ENCODE measurements at places on chromosomes 2 and 18.
A peak's percentile ranks its signal among the peaks of the same experiment; 100 is the strongest.

DNA sequence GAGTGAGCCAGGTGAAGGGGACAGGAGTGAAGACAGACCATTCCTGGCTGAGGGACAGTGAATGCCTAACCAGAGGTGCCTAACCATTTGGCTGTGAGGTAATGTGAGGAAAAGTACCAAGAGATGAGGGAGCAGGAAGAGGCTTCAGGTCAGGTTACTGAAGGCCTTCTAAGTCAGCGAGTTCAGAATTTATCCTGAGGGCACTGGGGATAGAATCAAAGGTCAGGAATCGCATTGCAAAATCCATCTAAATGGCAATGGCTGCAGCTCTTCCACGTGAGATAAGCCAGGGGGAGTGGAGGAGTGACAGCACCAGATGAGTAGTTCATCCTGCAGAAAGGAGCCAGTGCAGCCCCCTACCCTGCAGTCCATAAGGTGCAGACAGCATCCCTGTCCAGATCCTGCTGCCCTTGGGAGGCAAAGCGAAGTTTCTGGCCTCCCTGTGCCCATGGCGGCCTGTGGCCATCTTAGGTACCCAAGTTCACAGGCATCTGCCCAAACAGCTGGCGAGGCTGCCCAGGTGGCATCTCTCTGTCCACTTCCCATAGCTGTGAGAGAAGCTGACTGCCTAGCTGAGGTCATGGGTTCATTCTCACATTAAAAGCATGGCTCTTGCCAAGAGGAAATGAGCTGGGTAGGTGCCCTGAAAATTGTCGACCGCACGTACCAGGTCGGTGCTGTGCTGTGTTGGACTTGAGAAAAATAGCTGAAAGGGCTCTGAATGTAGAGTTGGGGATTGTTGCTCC is 49.5 kb downstream of the CYP27C1 start:
- DNase-seq, result no peak

DNA sequence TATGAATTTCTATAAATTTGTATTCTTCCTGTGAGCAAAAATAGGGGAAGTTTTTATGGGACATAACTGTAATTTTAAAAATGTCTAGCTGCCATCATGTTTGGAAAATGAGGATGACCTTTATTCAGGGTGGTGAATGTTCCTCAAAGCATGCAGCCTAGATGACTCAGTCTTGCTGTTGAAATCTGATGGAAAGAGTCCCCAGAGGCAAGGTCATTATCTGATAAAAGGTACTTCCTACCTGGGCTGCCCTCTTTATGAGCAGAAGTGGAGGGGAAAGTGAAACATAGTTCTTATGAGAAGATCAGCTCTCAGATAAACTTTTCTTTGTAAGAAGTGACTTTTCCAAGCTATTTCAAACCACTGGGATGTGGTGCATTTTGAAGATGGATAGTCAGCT is 1144.7 kb upstream of the PIK3C3 start:
- DNase-seq, result no peak

DNA sequence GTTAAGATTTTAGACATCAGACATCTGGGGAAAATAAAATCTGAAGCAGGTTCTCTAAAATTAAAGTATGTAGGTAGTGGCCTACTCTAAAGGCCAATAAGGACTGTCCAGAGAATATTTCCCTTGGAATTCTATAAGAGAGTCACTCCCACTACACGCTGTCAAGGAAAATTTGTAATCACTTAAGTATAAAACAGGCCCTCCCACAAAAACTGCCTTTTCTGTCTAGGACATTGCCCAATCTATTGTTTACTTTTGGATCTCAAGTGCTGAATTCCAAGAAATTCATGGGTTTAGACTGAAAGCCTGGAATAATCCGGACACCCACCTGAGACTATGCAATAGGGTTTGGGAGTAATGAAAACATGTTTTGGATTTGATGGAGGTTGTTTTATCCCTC is 1.7 kb upstream of the SRBD1 start:
- no peak for DNase-seq

- peak; percentile 14 for DNase-seq
Observed at GRCh38 chr18:42578792-42579191, 536.7 kb downstream of the RIT2 start.

DNA sequence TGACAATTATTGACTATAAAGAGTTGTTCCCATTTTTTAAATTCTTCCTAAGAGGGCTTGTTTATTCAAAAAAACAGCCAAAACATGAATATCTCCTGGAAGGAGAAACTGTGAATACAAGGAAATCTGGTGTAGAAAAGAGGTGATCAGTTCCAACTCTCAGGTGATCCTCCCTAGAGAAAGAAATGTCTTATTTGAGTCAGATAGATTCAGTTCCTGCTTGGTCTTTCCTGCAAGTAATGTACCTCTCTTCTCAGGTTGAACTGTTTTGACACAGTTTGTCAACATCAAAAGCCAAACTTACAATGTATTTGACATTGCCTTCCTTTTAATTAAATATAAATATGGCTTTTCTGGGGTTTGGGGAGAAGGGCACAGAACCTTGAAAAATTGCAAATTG is 567.4 kb downstream of the ARHGAP15 start:
- no peak for DNase-seq

DNA sequence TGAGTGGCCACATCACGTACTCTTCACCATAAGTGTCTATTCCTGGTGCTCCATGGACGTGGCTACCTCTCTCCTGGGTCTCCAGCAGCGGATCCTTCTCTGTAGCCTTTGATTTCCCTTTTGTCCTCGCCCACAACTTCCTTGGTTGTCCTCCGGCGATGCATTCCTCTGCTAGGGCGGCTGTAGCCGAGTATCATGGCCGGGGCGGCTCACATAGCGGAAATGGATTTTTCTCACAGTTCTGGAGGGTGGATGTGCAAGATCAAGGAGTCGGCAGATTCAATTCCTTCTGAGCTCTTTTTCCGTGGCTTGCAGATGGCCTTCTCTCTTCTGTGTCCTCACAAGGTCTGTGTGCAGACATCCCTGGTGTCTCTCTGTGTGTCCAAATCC is 35.7 kb downstream of the ACKR3 start:
- no peak for DNase-seq

GRCh38 chr2:23385748-23386338 is 864 bp downstream of the KLHL29 start:
- peak; percentile 83 for DNase-seq

- no peak for DNase-seq
Observed at GRCh38 chr2:158098178-158098577, 3.5 kb upstream of the UPP2 start.

- peak; percentile 35 for DNase-seq
Observed at GRCh38 chr2:237693291-237693994, 66.1 kb downstream of the LRRFIP1 start.

DNA sequence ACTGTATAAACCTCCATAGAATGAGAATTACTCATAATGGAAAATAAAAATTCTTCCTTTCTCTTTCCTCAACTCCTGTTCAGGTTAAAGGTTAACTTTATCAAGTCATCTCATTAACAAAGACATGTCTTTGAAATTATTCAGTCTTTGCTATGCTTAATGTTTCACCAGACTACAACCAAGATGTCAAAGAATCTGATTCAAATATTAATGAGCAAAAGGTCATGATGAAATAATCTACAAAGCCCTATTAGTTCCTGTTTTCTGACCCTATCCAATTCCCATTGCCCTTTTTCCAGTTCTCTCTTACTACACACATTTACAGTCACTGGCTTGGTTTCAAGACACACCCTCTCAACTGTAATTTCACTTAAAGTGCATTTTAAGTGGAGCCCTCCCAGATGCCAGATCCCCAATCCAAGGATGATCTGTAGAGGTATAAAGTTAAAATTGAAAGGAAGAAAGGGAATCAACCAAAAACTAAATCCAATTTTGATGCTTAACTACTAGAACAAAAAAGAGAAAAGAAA is 246.9 kb upstream of the CYP26B1 start:
- no peak for DNase-seq

DNA sequence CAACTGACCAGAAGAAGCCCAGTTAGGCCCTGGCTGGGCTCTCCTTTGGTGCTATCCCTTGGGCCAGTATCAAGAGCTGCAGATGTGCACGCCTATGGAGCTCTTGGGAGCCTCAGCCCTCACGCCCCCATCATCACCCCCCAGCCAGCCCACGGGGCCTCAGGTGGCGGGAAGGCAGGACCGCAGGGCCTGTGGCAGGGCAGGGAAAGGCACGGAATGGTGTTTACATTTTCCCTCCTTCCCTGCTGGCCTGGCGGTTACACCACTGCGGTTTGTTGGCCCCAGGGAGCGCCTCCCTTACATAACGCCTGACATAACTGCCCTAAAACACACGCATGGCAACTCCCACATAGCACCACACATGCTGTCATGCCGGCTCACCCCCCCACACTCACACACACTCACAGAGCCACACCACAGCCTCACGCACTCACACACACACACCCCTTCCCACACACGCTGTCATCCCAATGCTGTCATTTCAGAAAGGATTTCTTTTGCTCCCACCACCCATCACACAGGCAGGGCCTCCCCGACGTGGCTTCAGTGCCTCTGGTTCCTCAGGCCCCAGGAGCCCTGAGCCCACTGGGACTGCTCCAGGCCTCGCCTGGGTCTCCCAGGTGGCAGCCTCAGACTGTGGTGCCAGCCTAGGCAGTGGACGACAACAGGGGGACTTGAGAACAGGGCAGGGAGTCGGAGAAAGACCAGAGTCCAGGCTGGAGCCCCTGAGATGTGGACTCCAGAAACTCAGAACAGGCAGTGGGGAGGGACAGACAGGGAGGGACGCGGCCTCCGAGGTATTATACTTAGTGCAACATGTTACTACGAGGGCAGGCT is 15.7 kb downstream of the ZFP36L2 start:
- peak; percentile 87 for DNase-seq

- no peak for DNase-seq
Observed at GRCh38 chr2:164717000-164717803, 95.9 kb upstream of the GRB14 start.

DNA sequence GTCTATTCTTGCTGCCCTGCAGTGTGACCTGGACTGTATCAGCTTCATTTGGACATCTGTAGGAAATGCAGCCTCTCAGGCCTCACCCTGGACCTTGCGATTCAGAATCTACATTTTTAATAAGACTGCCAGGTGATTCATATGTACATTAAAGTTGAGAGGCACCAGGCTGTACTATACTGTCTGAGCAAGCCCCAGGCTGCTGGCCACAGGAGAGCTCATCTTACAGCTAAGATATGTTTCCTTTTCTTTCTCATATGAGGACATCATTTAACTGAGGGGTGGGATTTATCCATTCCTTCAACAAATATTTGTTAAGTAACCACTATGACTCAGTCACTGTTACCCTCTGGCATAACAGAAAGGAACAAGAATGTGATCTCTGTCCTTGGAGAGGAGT is 78.2 kb upstream of the GCFC2 start:
- DNase-seq, result no peak

DNA sequence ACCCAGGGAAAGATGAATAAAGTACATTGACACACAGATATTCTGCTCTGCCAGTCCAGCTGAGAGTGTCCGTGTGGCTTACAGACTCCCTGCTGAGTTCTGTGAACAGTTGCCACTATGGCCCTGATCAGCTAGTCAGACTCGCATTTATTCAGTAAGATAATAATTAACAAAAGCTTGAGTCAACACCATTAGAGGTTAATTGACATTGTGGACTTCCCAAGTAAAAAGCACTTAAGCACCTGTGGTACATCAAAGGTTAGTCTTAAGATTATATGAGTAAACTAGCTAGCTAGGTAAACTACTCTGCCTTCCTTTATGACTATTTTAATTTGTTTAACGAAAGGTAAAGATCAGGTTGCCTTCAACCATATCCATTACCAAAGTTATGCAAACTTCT is 33.7 kb downstream of the ANKRD30B start:
- DNase-seq, result no peak

DNA sequence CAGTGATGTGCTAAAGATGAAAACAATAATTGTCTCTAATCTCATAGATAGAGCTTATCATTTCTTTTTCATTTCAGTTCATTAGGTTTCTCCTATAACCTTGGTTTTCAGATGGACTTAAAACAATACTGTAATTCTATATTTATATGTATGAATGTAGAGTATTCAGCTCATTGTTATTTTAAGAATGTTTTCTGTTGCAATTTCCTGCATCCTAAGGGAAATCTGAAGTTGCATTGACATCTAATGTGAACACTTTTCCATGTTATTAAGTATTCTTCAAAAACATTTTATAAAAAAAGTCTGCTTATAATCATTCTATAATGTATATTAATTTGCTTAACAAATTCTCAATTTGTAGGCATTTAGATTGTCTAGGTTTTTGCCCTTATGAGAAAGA is 288.9 kb downstream of the XIRP2 start:
- no peak for DNase-seq

DNA sequence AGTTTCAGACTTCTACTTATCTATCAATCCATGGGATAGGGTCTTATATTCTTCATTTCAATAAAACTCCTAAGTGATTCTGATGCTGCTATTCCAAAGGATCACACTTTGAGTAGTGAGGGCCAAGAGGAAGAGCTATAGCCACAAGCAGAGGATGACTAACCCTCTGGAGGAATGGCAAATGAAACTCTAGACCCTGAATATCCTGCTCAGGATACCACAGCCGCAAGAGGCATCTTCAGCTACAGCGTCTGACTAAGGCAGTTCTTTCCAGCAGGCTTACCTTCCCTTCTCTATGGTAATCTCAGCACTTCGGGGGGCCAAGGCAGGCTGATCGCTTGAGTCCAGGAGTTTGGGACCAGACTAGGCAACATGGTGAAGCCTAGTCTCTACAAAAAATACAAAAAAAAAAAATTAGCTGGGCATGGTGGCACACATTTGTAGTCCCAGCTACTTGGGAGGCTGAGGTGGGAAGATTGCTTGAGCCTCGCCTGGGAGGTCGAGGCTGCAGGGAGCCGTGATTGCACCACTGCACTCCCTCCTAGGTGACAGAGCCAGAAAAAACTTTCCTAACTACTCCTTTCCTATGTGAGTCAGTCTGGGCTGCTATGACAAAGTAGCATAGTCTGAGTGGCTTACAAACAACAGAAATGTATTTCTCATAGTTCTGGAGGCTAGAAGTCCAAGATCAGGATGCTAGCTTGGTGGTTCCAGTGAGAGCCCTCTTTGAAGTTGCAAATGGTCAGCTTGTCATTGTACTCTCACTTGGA is 371.9 kb downstream of the IRS1 start:
- DNase-seq, result peak; percentile 75

- DNase-seq, result peak; percentile 72
Observed at GRCh38 chr18:59715966-59716369, 18.7 kb upstream of the CCBE1 start.

DNA sequence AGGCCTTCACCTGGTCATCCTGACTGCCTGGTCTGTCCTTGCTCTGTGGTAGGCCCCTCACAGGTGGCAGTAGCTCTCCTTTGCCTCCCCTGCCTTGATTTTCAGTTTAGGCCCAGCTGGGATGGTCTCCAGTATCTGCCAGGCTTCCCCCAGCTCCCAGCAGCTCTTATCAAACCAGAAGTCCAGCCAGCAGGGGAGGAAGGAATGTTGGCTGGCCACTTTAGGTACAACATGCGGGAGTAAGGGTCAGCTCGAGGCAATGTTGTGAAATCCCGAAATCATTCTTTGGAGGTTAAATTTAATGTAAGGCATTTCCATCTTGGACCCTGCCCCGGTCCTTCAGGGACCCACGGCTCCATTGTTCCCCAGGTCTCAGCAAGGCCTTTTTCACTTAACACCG is 16.8 kb downstream of the ATP6V1C2 start:
- no peak for DNase-seq

Measured in AG20443 (cell line).